Fibroblast of villous mesenchyme (primary cell): ENCODE measurements at places on chromosomes 4 and X.
A peak's percentile ranks its signal among the peaks of the same experiment; 100 is the strongest.

DNA sequence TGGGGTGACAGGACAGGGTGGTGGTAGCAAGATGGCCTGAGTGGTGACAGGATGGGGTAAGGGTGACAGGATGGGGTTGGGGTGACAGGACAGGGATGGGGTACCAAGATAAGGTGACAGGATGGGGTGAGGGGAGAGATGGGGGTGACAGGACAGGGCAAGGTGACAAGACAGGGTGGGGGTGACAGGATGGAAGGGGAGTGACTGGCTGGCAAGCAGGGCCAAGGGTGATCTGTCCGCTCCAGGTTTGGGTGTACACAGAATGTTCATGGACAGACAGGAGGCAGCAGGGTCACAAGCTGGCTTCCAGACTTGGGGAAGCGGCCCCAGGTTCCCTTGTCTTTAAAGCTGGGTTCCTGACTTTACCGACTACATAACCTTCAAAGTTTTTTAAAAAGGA lies 23.3 kb downstream of the RNF212 start:
- no peak for DNase-seq

DNA sequence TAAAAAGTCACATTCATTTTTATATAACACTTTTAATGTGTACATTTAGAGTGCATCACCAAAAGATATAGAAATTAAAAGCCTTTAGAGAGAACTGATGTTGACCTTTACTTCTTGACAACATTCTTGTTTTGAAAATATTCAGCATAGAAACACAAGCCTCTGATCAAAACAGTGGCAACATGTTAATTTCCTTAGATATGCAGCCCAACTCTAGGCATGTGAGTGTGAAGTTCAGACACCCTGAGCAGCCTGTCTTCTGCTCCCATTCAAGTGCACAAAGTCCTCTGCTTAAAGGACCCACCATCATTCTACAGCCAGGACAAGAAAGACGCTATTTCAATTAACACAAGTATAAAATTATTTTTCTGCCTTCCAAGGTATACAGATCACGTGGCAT lies 60.0 kb downstream of the PPP3CA start:
- no peak for DNase-seq

- no peak for DNase-seq
These were observed 143.7 kb downstream of the RASL11B start for GRCh38 chr4:53005808-53006207.

- peak; percentile 68 for DNase-seq
These were observed 35.8 kb downstream of the ATXN3L start for GRCh38 chrX:13283950-13284546.

- peak; percentile 95 for DNase-seq
These were observed 847.0 kb downstream of the TRIML1 start for GRCh38 chr4:188986271-188986689.

DNA sequence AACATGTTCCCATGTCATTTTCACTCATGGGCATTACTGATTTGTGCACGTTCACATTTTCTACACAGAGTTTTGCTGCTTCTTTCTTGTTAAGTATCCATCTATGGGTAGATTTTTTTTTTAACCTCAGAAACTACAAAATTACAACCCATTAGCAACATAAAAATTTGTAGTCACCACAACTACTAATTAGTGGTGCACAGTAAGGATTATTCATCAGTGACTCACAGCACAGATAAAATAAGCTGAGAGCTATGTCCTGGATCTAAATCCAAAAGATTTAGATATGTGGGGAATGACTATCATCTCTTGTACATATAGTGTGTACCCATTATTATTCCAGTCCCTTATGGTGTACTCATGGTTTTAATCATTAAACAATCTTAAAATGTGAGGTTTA lies 19.7 kb upstream of the AMELX start:
- peak; percentile 37 for DNase-seq

- no peak for DNase-seq
These were observed 87.9 kb downstream of the TSPAN7 start for GRCh38 chrX:38649221-38649620.

DNA sequence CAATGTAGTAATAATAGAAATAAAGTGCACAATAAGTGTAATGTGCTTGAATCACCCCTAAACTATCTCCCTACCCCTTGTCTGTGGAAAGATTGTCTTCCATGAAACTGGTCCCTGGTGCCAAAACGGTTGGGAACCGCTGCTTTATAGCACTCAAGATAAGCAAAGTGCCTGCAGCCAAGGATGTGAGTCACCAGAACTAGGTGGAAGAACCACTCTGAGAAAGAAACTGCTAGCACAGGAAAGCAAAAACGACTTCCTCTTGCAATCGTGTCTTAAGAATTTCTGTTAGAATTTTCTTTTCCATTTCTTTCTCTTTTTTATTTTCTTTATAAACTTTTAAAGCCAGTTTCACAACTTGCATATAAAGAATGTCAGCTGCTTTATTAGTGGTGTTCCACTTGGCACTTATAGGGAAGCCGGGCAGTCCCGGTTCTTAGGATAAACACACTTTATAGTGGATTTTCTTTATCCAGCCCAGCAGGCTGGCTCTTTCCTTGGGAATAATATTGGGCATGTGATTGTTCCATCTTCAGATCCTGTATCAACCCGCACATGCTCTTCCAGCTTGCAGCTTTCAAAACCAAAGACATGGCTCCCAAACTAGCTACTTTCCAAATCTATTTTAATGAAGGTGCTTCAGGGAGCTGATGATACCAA lies 32.3 kb upstream of the CXCL8 start:
- DNase-seq = peak; percentile 90

GRCh38 chrX:1262369-1262768 lies 6.2 kb upstream of the CSF2RA start:
- no peak for DNase-seq

DNA sequence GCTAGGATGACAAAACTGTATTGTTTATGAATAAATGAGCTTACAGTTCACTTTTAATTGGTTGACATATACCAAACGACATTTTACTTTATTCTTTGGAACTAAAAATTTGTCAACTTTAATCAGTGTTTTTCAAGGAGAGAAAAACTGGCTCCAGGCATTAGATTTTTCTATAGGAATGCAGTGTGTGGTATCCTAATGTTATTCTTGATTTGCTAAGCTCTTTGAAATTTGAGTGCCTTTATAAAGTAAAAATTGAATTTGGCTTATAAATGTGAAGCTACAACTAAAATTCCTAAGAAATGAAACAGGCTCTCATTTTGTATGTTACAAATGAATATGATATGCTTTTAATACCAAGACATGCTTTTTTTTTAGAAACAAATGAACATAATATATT lies 442.2 kb upstream of the TRAM1L1 start:
- no peak for DNase-seq

DNA sequence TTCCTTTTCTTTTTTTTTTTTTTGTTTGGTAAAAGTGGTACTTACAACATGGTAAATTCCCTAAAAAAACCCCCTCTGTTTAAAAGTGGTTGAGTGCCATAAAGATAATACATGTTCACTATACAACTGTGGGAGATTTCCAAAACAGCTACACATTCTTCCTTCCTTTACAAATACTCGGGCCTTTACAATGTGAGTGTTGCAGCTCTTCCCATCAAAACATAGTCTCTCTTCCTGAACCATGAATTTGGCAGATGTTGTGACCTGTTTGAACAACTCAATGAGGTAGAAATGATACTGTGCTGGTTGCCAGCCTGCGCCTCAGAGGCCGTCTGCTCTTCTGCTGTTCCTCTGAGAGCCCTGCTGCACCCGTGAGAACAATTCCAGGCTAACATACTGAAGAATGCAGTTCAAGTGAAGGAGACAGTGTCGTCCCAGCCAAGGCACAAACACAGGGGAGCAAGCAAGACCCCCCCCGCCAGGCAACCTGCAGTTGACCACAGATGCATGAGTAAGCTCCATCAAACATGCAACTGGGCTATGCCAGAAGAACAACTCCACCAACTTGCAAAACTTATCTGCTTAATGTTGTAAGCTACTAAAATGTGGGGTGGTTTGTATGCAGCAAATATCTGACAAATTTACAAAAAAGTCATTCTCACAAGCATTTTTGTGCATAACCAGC lies 645.0 kb downstream of the PCDH7 start:
- DNase-seq = no peak

DNA sequence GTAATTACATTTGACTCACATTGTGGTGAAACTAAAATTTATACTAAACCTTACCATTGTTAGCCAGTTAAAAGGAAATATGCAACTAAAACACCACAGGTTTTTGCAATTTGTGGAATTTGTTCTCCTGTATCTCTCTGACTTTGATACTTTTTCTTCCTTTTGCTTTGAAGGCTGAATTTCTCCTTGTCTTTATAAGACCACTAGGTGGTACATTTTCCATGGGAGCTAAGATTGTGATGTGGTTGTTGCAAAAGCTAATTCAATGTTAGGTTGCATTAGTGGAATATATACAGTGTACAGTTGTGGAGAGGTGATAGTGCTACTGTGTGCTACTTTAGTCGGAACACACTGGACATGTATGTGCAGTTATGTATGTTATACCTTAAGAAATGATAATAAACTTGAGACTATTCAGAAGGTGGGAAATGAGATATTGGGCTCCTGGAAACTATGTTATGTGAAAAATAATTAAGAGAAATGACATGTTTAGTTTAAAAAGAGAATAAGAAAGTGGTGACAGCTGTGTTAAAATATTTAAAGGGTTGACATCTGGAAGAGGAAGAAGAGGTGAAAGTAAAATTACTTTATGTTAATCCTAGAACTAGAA lies 70.3 kb downstream of the ARL9 start:
- peak; percentile 66 for DNase-seq

DNA sequence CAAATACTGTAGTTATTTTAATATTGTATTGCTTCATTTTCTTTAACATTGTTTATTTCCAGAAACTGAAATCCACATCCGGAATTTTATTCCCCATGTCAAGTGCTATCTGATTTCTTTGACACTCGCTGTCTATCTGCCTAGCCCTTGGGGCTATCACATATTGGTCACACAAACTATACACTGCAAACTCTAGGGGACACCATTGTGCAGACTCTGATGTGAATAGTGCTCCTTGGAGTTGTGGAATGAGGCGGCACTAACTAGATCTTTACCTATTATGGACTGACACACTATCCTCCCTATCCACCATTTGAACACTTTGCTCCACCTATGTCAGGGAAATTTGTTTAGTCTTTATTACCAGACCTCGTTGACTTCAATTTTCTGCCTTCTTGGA lies 534.5 kb downstream of the GLUD2 start:
- no peak for DNase-seq

- DNase-seq = no peak
These were observed 88.8 kb downstream of the BCOR start for GRCh38 chrX:40008791-40009461.

- no peak for DNase-seq
These were observed 108.8 kb upstream of the CENPE start for GRCh38 chr4:103306870-103307375.

DNA sequence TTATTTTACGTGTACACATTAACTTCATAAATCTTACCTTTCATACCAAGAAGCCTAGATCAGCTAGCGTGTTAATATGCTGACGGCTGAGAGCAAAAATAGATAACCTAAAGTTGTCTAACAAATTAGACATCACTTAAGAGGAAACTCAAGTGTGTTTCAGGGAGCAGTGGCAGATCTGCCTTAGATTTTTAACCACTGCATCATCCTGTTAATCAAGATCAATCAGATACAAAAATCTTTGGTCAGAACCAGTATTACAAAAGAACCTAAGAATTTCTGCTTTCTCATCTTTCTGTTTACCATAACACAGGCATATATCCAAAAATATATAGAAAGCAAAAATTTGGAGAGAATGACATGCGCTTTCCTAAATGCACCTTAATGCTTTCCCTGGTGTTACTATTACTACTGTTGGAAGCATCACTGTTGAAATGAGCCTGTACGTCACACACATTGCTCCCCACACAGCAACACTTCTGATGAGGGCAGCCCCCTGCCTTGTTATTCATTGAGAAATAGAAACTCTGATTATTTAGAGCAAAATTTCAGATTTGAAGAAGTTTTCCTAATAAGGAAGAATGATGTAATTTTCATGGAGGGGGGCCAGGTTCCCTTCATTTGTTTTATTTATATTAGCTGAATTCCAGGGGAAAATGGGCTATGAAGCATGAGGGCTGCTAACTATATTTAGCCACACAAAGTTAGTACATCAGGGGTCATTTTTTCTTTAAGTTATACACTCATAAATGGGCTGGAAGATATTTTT lies 152.3 kb downstream of the CBR4 start:
- peak; percentile 81 for DNase-seq

DNA sequence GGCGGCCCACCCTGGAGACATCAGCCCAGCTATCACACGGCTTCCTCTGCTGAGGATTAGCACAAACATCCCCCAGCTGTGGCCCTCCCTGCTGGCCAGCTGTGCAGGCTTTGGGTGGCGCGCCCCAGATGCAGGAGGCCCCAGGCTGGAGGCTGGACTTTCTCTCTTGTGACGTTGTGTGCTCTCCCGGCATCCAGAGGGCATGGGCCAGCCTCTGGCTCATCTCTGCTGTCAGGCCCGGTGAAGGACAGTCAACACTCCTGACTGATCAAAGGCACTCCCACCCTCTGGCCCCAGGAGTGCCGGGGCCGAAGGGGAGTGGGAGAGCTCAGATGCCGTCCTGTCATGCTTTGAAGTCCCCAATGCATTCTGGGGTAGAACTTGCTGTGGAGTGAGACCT lies 29.9 kb upstream of the PJA1 start:
- DNase-seq = peak; percentile 27

GRCh38 chr4:156583265-156583664 lies 388.3 kb downstream of the PDGFC start:
- no peak for DNase-seq

DNA sequence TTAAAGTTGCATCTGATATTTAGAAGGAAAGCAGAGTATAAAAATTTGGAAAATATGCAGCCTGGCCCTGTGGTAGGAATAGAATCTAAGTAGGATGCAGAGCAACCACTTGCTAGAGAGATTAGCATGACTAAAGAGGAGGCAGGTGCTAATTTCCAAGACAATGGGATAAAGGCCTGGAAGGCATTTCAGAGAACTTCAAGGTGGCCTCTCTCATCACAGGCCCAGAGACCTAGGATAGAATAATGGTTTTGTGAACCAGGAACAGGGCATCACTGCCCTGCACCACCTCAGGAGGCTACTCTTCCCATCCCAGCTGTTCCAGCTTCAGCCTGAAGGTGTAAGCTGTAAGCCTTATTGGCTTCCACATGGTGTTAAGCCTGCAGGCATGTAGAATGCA lies 621.7 kb upstream of the HS3ST1 start:
- DNase-seq = no peak

DNA sequence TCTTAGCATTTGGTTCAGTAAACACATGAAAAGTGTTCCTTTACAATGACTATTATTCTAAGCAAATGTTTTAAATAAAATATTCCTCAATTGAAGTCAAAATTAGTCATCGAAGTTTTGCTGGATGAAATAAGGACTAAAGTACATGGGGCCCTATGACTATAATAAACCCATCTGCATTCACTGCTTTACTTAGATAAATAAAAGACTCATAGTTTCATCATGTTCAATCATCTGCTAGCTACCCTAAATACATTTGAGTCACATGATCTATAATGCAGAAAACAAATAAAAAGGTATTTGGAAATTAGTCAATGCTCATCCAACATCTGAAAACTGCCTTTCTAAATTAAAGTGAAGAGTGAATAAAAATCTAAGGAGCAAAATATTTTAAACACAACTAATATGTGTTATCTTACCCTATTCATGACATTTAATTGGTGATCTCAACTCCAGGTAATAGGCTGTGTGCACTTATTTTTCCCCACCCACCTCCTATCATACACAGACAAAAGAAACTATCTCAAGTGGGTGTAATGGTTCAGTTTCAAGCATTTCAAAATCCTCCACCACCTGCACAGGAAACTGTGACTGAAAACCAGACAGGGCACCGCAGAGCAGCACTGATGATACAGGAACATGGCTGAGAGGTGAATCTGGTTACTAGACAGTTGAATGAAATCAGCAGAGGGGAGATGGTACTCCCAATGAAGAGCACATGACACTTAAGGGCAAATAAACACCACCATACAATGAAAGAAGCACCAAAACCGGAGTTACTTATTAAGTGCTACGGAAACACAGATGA lies 78.6 kb downstream of the CAMK2D start:
- DNase-seq = no peak
